ENCODE measurements at places on chromosomes 2 and 18. TPM values are rescaled to one million over a fixed set of nuclear protein-coding genes. Genes with fewer than 3 reads are reported as not detected.

- H3K36me3 ChIP-seq, result no peaks in the 10 kb centered on the region
- DNase-seq, result peak; percentile 63
- no peak overlapping the region for H3K4me3 ChIP-seq
- H3K27ac ChIP-seq, result no peak overlapping the region
- peaks cover 2% of the 10 kb centered on the region for H3K4me1 ChIP-seq
Measured at GRCh38 chr18:13003466-13003896, 12.3 kb downstream of the CEP192 start.

DNA sequence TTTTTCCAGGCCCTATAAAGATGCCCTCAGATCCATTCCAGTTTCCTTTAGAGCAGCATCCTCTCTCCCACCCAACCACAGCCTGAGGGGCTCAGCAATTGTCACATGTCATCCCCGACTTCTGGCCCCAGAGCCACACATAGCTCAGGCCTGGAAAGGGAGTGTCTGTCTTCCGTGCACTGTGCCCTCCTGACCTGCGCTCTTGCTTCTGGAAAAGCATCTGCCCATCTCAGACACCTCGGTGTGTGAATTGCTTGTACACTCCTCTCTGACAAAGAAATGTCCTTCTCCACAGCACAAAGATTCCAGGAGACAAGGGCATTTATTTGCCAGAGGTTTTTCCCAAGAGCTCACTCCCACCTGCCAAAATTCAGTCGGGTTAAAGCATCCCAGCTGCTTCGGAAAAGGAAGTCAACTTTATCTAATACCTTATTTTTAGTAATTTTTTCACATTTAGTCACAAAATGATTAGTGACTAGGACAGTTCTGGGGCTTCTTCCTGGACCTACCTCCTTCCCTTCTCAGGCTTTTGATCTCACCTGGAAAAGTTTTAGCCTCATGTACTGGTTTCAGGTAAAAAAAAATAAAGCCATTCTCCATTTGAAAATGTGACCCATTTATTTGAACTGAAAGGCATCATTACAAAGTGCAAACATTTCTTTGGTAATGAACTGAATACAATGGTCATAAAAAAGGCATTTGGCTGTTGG, 112.9 kb downstream of the PXDN start:
- H3K4me1 ChIP-seq, result peaks cover 6% of the 10 kb centered on the region
- H3K27ac ChIP-seq, result no peak overlapping the region
- no peak for DNase-seq
- peaks cover 28% of the 10 kb centered on the region for H3K36me3 ChIP-seq
- peaks cover 8% of the 10 kb centered on the region for H3K27me3 ChIP-seq
- H3K4me3 ChIP-seq, result no peak overlapping the region

The PLEKHM3 gene
- 19.5 TPM for total RNA-seq

The TBR1 gene
- not detected for total RNA-seq

DNA sequence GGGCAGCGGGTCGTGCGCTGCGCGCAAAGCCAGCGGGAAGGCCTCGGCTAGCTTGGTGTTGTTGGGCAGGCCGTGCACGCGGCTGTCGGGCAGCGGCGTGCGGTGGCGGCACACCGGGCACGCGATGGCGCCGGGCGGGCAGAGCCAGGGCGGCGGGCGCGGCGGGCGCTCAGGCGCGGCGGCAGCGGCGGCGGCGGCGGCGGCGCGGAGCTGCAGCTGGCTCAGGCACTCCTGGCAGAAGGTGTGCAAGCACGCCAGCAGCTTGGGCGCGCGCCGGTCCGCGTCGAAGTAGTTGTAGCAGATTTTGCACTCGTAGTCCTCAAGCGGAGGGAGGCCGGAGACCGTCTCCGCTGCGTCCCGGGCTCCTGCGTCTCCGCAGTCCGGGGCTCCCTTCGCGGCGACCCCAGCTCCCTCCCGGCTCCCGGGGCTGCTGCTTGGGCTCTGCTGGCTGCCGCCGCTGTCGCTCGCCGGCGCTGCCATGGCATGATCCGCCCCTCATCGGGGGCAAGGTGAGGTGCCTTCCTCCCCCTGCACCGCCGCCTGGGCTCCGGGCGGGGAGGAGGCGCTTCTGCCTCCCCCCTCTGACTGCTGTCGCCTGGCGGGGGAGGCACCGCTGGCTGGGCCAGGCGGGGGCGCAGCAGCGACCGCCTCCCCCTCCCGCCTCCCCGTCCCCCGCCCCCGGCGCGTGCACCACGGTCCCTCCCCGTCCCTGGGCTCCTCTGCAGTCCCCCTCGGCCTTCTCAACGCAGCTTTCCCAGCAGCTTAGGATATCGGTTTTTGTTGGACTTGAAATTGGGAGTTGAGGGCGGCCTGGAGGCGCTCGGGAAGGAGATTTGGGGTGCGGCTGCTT, 21.0 kb upstream of the PAX3 start:
- DNase-seq, result peak; percentile 76
- peaks cover 14% of the 10 kb centered on the region for H3K27me3 ChIP-seq
- peaks cover 4% of the 10 kb centered on the region for H3K36me3 ChIP-seq

GRCh38 chr18:79356435-79356834, 39.3 kb upstream of the NFATC1 start:
- no peak overlapping the region for H3K4me3 ChIP-seq
- no peak for DNase-seq
- H3K4me1 ChIP-seq, result peaks cover 5% of the 10 kb centered on the region
- peaks cover 13% of the 10 kb centered on the region for H3K27me3 ChIP-seq

- H3K4me1 ChIP-seq, result peaks cover 9% of the 10 kb centered on the region
- peaks cover 9% of the 10 kb centered on the region for H3K27me3 ChIP-seq
- no peaks in the 10 kb centered on the region for H3K36me3 ChIP-seq
- no peak for DNase-seq
Measured at GRCh38 chr18:79961527-79962291, 2.7 kb upstream of the HSBP1L1 start.

- peaks cover 14% of the 10 kb centered on the region for H3K4me1 ChIP-seq
- no peak overlapping the region for H3K4me3 ChIP-seq
- no peak overlapping the region for H3K27ac ChIP-seq
- no peak for DNase-seq
- H3K36me3 ChIP-seq, result no peaks in the 10 kb centered on the region
- H3K27me3 ChIP-seq, result no peaks in the 10 kb centered on the region
Measured at GRCh38 chr2:226183550-226183949, 616.1 kb downstream of the IRS1 start.

DNA sequence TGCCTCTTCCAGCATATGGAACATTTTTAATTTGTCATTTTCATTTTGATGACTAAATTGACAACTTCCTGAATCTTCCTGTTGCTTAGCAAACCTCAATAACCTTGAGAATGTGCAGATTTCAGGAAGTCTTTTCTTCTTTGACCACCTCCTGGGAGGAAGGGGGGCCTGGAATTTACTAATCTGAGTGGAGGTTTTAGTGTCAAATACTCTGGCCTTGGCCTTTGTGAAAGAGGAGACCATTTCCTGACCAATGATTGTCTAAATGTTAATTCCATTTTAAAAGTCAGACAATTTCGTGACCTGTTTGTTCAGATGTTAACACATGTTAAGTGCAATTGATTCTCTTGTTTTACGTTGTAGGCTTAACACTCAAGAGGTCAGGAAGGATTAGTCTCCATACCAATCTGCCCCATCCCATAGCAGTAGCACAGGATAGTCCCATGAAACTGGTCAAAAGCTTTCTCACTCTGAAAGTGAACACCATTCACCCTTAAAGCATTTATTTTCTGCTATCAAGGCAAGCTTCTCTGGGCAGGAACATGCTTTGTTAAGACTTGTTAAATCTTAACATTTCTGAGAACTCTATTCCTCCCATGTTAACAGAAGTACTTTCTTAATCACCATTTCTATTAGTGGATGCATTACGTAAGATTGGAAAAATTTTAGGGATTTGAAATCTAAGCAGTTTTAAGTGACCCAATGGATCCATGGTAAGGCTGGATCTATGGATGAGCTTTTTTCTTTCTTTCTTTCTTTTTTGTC, 219.6 kb downstream of the RND3 start:
- no peaks in the 10 kb centered on the region for H3K4me1 ChIP-seq
- H3K4me3 ChIP-seq, result no peak overlapping the region
- no peaks in the 10 kb centered on the region for H3K36me3 ChIP-seq
- no peaks in the 10 kb centered on the region for H3K27me3 ChIP-seq
- no peak overlapping the region for H3K27ac ChIP-seq
- DNase-seq, result no peak

- H3K27me3 ChIP-seq, result no peaks in the 10 kb centered on the region
- no peak for DNase-seq
- no peak overlapping the region for H3K4me3 ChIP-seq
Measured at GRCh38 chr2:141736466-141736865, 394.4 kb downstream of the LRP1B start.

The SOX11 gene
- total RNA-seq, result 576 TPM

DNA sequence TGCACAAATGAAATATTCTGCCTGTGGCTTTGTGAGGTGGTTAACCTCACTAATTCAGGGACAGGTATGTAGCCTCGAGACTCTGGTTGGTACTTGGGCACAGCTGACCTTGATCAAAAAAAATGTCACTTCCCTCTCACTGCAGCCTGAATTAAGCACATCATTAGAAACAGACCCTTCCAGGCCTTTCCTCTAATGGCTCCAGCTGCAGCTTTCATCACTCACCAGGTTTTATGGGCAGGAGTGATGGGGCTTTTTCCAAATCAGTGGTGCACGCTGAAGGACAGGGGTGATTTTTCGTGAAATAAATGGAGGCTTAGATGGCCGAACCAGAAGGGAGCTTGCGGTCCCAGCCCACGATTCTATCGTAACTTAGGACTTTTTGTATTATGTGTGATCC, 213.0 kb upstream of the RAB12 start:
- no peak overlapping the region for H3K4me3 ChIP-seq
- H3K27me3 ChIP-seq, result peaks cover 3% of the 10 kb centered on the region
- H3K4me1 ChIP-seq, result peaks cover 12% of the 10 kb centered on the region

GRCh38 chr18:9191658-9192256, 55.2 kb downstream of the ANKRD12 start:
- H3K4me1 ChIP-seq, result no peaks in the 10 kb centered on the region
- DNase-seq, result no peak
- no peaks in the 10 kb centered on the region for H3K27me3 ChIP-seq
- H3K36me3 ChIP-seq, result peaks cover 4% of the 10 kb centered on the region
- no peak overlapping the region for H3K27ac ChIP-seq

DNA sequence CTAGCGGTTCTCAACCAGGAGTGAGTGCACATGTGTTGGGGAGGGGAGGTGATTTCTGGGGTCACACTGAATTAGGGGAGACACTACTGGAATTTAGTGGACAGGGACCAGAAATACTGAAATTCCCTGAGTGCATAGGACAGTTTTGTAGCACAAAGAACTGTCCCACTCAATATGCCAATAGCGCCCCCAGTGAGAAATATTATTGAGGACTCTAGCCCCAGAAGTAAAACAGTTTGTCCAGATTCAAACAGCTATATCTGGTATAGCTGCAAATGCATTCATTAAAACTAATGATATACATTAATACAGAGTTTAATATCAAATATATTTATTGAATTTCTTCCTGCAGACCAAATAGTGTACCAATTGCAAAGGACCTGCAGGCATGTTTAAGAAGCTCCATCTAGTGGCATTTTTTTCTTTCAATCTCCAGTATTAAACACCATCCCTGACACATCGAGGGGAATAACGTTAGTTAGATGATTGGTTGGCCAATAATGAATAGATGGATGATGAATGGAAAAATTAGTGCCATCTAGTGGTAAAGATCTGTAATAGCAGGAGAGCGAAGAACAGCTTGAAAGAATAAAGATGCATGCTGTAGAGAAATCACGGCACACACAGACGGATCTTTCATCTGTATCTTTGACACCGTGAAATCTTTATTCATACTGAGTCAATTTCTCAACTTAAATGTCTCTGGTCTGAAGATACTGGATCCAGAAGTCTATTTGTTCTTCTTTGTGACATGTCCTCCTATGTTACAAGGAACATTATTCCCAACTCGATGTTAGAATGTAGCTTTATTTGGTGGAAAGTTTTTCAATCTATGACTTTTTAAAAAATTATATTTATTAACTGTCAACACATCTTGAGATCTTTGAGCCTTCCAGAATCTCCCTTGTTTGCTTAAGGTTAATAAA, 62.5 kb downstream of the DHRS9 start:
- no peak overlapping the region for H3K4me3 ChIP-seq
- H3K27me3 ChIP-seq, result peaks cover 1% of the 10 kb centered on the region
- H3K36me3 ChIP-seq, result no peaks in the 10 kb centered on the region
- H3K4me1 ChIP-seq, result no peaks in the 10 kb centered on the region
- no peak overlapping the region for H3K27ac ChIP-seq

DNA sequence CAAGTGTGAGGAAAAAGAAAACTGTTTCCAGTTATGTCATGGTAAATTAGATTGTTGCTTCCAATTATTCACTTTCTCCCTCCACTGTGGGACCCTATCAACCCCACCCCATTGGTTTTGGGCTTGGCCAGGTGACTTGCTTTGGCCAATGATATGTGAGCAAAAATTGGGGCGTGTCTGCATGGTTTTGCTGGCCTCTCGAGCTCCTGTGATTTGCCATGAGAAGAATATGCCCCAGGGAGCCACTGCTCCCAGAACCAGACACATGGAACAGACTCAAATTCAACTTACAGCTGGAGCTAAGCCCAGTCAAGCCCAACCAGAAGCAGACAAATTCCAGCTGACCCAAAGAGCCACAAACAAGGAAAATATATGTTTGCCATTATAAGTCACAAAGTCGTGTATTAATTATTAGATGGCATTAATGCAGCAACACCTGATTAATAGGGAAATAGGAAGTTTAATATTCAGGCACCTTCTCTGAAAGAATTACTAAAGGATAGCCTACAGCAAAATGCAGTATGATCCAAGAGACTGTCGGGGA, 248.9 kb downstream of the ANAPC1 start:
- no peak overlapping the region for H3K27ac ChIP-seq
- H3K4me3 ChIP-seq, result no peak overlapping the region
- H3K27me3 ChIP-seq, result no peaks in the 10 kb centered on the region
- H3K36me3 ChIP-seq, result peaks cover 12% of the 10 kb centered on the region

The FOXD4L1 gene
- total RNA-seq, result 0.44 TPM

The PLGLB2 gene
- 0.86 TPM for total RNA-seq

The REG1B gene
- not detected for total RNA-seq

The DAPL1 gene
- not detected for total RNA-seq

The GNLY gene
- not detected for total RNA-seq

The SCG2 gene
- total RNA-seq, result 38.7 TPM

The SIX3 gene
- 0.86 TPM for total RNA-seq

DNA sequence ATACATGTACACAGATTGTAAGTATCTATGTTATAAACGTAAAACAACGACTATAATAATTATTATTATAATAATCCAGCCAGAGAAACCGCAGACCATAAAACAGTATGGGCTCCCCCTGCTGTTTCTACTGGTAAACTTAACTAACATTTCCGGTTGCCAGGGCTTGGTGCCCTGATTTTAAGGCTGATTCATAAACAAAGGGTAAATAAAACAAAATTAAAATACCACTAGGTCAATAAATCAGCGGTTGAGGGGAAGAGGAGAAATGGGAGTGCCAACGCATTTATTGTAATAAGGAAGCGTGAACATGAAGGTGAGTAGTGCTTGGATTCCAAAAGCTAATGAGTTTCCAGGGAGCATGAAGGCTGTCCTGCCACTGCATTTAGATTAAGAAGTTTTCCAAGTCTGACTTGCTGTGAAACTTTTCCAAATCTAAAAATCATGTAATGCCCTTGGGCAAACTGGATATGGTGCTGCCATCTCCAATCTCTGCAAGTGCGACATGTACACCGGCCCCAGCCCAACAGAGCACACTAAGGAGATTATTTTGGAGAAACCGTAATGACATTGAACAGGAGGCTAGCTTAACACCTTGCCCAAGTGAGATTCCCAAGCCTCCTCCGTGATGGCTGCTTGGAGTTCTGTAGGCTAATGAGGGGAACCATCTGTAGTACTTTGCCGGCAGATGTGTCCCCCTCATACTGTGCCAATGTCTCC, 50.7 kb upstream of the HNRNPA3 start:
- H3K36me3 ChIP-seq, result no peaks in the 10 kb centered on the region
- H3K27ac ChIP-seq, result peak overlapping the region; percentile 83
- peak; percentile 26 for DNase-seq
- no peaks in the 10 kb centered on the region for H3K27me3 ChIP-seq

The LINC00305 gene
- total RNA-seq, result not detected

GRCh38 chr2:170774074-170774473, 3.9 kb downstream of the ERICH2 start:
- no peak for DNase-seq
- H3K4me3 ChIP-seq, result no peak overlapping the region
- peaks cover 4% of the 10 kb centered on the region for H3K27me3 ChIP-seq
- H3K4me1 ChIP-seq, result no peaks in the 10 kb centered on the region

Data from glutamatergic neuron (in vitro differentiated cells).